ENCODE measurements at places on chromosomes 7 and 10.

DNA sequence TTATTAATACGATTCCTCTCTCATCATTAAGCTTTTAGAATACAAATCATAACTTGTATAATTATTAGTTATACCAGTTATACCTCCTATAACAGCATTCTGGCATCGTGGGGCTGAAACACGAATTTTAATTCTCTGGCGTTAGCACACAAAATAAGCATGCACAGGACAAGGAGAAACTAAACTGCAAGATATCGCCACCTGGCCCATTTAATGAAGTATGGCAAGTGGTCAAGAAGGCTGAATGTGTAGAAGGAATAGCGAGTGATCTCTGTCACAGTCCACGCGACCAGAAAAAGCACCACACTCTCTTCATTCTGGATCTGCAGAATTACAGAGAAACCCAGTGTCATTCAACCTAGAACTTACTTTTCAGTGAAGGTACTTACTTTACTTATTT lies 18.1 kb downstream of the HACD1 start:
- DNase-seq: no peak

- no peak for DNase-seq
Measured at GRCh38 chr7:41084381-41084780, 618.5 kb downstream of the INHBA start.

GRCh38 chr7:45889367-45890067 lies 1.2 kb downstream of the IGFBP1 start:
- no peak for DNase-seq

GRCh38 chr7:30255064-30255769 lies 29.2 kb upstream of the ZNRF2 start:
- no peak for DNase-seq

- DNase-seq: no peak
Measured at GRCh38 chr7:73893342-73894101, 32.6 kb downstream of the TMEM270 start.

- no peak for DNase-seq
Measured at GRCh38 chr10:98370831-98371820, 43.9 kb downstream of the PYROXD2 start.

- DNase-seq: peak; percentile 38
Measured at GRCh38 chr10:48466611-48467240, 138.1 kb downstream of the ARHGAP22 start.

DNA sequence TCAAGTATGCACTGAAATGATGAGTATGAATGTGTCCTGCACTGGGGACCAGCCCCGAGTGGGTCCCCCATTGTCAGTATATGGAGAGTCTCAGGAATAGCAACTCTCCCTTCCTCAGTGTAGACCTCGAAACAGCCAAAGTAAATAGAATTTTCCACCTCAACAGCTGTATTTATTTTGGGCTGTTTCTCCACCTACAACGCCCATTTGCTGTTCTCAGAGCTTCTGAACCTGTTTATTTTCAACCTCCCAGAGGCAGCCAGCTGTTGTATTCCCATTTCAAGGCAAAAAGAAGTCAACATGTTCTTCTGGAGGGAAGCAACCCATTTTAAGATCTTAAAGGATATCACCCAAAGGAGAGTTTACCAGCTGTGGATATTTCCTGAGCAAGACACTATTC lies 59.6 kb upstream of the BICC1 start:
- no peak for DNase-seq

GRCh38 chr10:102461187-102462054 lies 10.1 kb upstream of the C10orf95 start:
- DNase-seq: peak; percentile 95

- DNase-seq: no peak
Measured at GRCh38 chr7:87027900-87028299, 31.6 kb downstream of the ELAPOR2 start.

DNA sequence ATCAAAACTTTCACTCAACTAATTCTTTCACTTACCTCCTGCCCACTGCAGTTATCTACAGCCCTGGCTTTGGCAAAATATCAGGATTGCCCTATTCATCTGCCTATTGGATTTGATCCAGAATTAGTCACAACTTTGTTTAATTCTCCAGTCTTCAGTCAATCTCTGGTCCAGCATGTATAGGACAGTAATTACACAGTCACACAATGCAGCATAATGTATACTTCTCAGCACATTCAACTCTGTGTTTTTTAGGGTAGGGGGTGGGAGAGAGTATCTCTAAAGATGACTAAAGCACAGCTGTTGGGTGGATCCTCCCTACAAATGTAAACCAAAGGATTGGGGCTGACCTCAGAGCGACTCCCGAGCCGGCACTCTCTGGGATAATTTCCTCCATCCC lies 17.7 kb upstream of the NRP1 start:
- no peak for DNase-seq

DNA sequence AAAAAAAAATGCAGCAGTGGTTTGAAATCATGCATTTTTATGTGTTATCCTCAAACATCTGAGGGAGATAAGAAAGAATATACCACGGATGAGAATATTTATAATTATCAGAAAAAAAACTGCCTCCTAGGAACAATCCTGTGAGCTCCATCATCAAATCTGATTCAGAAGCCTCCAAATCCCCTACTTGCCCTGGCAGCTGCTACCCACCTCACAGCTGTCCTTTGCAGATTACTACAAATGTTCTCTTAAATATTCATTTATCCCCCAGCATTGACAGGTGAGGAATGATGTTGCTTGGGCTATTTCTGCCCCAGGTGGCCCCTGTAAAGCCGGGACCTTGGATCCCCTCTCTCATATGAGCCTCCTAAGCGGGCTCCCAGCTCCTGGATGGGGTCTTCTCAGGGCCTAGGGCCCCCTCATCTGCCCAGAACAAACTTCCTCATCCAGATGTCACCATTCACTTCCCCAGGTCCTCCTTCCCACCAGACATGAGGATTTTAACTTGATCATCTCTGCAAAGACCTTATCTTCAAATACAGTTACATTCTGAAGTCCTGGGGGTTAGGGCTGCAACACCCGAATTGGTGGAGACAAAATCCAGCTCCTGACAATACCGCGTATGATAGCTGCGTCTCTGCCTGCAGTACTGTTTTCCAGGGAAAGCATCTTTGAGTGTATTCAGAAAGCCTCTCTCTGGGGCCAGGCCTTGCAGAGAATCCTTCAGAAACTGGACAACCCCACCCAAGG lies 81.9 kb upstream of the INSIG1 start:
- no peak for DNase-seq

DNA sequence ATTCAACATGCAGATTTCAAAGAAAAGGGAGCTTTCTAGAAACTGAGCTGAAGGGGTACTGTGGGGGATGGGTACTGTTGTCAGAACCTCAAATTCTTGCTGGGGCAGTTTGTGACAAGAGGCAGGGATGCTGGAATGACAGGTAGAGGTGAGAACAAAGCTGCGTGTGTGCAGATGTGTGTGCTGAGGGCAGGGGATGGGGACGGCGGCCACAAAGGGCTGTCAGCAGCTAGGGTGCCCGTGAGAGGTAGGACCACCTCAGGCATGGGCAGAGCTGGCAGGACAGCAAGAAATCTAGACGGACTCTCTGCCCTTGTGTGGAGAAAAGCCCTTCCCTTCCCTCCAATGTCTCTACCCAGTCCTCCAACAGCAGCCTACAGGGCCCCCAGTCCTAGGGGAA lies 14.4 kb upstream of the BAZ1B start:
- DNase-seq: no peak

- no peak for DNase-seq
Measured at GRCh38 chr10:69044546-69044945, 43.4 kb upstream of the SRGN start.

- no peak for DNase-seq
Measured at GRCh38 chr7:137474540-137475026, 131.1 kb upstream of the PTN start.
